ENCODE measurements at places on chromosomes 2 and 18.

- peak; percentile 67 for DNase-seq
Measured at GRCh38 chr18:63097178-63097577, 222.4 kb downstream of the BCL2 start.

- no peak for DNase-seq
Measured at GRCh38 chr2:100699131-100699530, 120.8 kb upstream of the NPAS2 start.

DNA sequence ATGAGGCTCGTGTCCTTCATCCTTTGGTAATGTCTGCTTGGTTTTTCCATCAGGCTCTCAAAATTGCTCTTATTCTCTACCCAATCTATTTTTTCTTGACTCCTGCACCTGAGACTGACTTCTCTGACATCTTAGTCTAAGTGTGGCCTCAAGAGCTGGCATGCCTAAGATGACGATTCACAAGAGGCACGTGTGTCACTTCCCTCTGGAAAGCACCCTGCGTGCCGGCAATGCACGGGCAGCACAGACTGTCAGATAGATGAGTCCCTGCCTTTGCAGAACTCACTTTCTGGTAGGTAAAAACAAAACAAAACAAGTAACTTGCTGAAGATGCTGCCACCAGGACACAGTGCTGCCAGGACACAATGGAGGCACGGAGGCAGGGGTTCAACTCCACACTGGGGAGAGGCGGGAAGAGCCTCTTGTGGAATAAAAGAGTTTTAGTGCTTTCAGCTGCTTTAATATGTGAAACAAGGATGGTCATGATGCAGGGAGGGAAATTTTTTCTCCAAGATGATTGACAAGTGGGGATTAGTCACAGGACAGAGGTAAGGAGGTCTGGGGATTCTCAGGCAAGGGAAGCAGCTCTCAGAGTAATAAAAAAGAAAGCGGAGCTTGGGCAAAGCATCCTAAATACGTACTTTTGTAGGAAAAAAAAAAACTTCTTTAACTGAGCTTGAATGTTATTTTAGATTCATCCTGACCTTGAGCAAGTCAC is 27.3 kb downstream of the CYB5A start:
- DNase-seq, result no peak

- DNase-seq, result no peak
Measured at GRCh38 chr18:58370038-58370580, 258.8 kb downstream of the ALPK2 start.

- DNase-seq, result no peak
Measured at GRCh38 chr2:144376926-144377325, 143.0 kb downstream of the ZEB2 start.

DNA sequence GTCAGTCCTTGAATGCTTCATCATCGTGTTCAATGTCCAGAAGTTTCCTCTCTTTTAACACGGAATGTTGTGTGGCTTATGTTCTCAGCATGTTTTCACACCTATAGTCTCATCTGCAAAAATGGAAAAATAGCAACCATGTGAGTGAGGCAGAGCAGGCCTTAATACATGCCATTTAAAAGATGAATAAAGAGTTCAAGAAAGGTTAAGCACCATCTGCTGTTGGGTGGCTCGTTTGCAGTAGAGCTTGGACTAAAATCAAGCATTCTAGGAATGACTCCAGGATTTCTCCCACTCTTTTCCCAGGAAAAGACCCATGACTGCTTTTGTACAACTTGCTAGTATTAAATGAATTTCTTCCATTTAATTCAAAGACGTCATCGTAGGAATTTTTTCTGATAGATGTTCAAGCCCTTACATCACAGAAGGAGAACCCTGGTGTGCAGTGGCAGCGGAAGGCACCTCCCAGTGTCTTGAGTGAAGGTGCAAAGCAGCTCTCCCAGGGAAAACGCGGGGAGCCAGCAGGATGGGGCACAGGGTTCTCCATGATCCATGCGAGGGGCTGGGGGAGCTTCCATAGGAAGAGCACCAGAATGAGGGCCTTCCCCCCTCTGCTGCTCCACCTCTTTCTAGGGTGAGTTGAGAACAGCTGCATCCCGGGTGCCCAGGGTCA is 9.6 kb downstream of the DCDC2C start:
- peak; percentile 81 for DNase-seq

DNA sequence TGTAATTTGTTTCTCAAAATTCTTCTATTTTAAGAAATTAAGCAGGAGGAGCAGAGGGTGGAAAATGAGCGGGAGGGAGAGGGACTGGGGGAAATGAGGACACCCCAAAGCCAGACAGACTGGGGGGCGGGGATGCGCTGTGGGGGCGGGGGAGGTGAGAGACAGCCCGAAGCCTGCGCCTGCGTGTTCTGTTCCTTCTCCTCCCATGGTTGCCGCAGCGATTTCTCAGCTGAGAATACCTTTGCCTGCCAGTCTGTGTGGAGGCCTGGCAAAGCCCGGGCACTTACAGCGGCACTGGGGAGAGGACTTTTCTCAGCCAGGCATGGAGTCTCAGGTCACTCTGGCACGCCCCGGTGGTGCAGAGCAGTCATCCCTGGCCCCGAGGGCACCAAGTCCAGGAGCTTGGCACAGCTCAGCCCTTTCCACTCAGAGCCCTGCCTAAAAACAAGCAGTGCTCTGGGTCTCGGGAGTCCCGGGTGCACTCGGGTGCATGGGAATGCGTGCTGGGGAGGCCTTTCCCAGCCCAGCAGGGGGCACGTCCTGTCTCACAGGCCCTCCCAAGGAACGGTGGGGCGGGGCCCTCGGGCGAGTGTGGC is 289.3 kb upstream of the HS6ST1 start:
- DNase-seq, result no peak

GRCh38 chr2:134148843-134149472 is 104.9 kb upstream of the MGAT5 start:
- no peak for DNase-seq

DNA sequence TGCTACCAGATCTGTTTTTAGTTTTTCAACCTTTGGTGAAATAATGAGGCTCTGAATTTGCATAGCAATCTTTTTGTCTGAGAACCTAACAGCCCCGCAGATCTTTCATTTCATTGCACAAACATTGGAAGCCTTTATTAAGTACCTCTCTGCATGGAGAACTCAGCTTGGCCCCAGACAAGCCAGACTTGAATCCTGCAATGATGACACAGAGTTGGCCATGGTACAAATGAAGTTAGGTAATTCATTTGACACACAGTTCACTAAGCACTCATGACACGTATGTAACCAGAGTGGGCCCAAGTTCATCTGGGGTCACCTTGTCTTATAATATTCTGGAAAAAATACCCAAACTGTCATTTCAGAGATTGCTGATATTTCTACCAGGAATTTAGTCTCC is 439.1 kb upstream of the ID2 start:
- DNase-seq, result no peak

DNA sequence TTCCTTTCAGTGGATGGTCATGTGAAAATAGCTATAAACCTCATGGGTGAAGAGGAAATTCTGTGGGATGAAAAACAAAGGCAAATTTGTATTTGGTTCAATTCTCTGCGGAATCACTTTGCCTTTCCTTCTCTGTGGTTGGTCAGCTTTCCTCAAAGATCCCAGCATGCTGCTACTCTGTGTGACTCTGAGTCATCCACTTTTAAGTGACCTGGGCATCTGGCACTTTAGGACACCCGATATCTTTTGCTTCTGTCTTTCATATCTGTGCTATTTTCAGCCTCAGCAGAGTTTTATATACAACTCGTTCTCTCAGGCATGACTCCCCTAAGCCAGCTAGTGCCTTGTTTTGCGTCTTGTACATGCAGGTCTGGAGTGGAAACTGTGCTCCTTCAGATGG is 217.0 kb upstream of the PIEZO2 start:
- DNase-seq, result peak; percentile 82

DNA sequence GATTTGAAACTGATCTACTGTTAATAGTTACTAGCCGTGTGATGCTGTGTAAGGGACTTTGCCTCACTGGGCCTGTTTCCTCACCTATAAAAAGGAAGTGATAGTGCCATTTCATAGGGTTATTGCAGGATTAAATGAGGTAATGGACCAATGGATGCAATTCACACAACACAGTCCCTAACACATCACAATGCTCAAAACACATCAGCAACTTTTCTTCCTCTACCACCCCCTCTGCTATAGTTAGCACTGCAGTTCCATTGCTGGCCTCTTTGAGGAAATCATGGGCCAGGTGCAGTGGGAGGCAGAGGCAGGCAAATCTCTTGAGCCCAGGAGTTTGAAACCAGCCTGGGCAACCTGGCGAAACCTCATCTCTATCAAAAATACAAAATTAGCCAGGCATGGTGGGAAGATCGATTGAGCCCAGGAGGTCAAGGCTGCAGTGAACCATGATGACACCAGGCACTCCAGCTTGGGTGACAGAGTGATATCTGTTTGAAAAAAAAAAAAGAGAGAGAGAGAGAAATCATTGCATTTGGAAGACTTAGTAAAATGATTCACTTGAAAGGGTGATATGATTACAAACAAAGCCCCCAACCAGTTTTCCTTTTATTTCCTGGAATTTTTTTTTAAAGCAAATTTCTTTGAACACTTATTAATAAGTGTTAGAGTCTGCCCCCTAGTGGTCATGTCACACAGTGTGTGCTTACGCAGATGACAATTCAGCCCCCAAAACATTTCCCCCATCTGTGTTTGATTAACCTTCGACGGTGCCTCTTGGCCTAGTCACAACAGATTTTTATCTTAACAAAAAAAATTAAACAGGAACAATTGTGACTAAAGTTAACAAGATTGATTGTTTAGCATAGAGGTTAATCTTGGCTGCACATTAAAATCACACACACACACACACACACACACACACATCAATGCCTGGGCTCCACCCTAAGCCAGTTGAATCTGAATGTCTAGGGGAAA is 88.6 kb upstream of the BCL11A start:
- DNase-seq, result peak; percentile 41

DNA sequence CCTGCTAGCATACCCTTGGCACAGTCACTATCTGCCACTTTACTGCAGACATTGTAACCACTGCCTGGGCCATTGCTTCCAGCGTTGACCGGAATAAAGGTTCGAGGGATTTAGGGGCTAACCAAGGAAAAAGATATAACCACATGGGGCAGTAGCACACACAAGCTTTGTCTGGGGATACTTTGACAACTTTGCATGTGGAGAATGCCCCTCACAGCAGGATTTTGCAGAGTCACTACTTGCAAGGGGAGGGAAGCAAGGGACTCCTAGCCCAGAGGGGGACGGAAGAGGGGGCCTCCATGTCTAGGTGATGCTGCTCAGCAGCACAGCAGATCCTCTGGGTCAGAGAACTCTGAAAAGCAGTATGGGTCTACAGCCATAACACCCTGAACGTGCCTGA is 138.7 kb downstream of the SPP2 start:
- DNase-seq, result no peak

DNA sequence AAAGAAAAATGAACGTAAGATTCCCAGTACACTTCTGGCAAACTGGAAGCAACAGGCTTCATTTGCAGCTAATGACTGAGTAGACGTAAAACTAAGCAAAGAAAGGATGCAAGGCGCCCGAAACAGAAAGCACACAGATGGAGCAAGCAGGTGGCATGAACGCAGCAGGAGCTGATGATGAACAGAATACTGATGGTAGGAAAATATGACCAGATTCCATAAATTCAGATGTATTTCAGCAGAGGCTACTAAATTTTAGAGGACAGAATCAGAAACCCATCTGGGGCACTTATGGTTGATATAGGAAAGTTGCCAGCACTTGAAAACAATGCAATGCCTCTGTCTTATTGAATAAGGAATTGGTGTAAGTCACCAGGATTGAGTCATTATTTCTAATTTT is 658.7 kb upstream of the LINC00305 start:
- DNase-seq, result no peak

DNA sequence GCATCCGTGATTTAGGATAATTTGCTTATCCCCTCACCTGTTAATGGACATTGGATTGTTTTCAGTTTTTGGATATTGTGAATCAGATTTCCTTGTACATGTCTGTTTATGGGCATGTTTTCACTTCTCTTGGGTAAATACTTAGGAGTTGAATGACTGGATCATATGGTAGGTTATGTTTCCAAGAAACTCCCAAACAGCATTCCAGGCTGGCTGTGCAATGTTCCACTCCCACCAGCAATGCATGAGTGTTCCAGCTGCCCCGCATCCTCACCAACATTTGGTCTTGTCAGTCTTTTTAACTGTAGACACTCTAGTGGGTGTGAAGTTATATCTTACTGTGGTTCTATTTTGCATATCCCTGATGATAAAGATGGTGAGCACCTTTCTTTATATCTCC is 8.9 kb upstream of the LRRFIP1 start:
- DNase-seq, result peak; percentile 91

DNA sequence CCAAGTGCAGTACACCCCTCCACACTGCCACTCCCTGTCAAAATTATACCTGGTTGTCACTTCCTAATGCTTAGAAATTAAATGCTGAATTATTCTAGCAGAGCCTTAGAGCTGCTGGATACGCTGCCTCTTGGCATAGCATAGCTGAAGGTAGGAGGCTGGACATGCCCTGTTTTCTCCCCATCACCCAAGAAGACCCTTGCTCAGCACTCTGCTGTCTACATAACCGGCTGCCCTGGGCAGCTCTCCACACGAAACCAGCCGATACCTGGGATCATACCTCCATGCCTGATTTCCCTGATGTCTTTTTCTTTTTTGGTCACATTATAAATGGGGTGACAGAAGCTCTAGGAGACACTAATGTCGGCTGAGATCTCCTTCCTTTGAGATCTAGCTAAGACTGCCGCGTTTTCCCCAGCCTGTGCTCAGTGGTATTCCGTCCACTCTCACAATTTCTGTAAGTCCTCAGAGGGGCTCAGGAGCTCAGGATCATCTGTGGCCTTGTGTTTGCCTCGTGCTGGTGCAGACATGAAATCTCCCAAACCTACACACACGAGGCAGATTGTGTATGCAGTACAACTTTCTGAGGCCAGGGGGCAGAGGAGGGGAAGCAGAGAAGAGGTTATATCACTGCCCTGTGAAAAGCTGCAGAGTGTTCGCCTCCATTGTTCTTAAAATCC is 13.5 kb upstream of the ZAP70 start:
- peak; percentile 68 for DNase-seq

- no peak for DNase-seq
Measured at GRCh38 chr2:6054161-6054671, 362.0 kb downstream of the SOX11 start.

GRCh38 chr2:27720004-27720551 is 51.4 kb upstream of the MRPL33 start:
- no peak for DNase-seq

DNA sequence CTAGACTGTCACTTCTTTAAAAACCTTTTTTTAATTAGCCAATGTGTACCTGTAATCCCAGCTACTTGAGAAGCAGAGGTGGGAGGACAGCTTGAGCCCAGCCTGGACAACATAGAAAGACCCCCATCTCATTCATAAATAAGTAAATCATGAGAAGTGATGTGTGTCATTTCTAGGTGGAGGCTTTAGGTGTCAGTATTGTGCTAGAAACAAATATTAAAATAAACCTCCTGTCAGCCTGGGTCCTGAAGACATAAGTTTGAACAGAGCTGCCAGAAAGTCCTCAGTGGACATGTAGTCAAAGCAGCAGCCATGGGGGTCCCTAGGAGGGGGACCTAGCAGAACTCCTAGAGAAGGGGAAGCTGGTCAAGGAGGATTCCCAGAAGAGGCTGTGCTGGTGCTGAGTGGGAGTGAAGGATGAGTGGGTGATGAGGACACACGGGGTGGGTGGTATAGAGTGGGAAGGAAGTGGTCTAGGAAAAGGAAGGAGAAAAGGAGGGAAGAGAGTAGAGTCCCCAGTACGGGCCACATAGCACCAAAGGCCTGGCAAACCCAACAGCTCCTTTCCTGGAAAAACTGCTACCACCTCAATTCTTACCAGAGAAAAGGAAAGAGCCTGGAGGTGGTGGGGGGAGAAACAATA is 316.6 kb upstream of the NCKAP5 start:
- DNase-seq, result peak; percentile 38
